ENCODE measurements at places on chromosomes 4 and X.

- no peak for DNase-seq
These were observed 10.7 kb downstream of the GPRIN3 start for GRCh38 chr4:89296896-89297295.

DNA sequence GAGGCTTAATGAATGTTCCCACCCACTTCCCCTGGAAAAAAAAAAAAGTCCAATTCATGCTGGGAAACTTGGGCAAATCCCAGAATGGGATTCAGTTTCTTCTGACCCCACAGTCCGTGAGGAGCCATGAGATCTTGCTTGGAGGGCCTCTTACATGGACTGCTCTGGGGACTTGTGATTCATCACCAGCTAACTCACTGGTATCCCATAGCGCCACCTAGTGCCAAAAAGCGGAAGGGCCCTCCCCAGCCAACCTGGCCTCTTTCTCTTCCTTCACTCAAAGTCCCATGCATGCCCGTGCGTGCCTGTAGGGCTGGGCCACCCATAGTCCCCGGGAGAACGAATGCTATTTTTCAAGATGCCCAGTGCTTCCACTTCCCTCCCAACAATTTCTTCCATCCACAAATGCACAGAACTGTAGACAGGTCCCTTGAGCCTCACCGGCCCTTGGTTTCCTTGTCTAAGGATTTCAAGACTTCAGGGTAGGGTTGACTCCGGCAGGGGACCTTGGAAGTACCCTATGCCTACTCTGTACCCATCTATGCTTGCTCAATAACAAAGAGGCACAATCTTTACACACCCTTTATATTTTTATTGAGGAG, 5.1 kb downstream of the RTL5 start:
- peak; percentile 45 for DNase-seq

DNA sequence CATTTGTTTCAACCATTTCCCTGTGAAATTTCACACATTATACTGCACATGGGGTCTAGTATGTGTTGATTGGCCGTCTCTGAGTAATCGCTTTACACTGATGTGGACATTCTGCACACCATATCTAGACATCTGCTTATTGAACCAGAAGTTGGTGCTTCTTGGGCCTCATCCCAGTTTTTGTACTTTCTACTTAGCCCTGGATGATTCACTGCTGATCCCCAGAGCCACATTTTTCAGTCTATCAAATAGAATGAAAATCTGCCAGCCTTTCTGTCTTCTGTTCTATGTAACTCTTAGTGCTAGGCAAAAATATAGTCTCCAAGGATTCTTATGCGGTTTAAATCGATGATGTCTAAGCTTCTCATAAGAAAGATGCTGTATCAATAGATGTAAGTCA, 40.5 kb upstream of the RELL1 start:
- DNase-seq: no peak

DNA sequence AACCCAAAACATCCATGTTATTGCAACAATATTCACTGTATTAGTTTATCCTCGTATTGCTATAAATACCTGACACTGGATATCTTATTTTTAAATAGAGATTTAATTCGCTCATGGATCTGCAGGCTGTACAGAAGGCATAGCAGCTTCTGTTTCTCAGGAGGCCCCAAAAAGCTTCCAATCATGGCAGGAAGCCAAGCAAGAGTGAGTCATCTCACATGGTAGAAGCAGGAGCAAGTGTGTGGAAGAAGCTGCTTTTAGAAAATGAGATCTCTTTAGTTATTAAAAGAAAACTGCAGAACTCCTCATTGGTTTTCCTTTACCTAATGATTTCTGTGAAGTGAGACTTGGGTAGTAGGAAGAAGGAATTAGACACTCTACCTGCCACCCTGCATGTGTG, 16.4 kb downstream of the ZNF732 start:
- no peak for DNase-seq

- DNase-seq: no peak
These were observed 472.4 kb upstream of the NWD2 start for GRCh38 chr4:36772154-36772516.

GRCh38 chr4:23373261-23373660, 516.6 kb downstream of the PPARGC1A start:
- DNase-seq: no peak

GRCh38 chr4:143335979-143336780, 496 bp upstream of the GAB1 start:
- DNase-seq: no peak

- no peak for DNase-seq
These were observed 89.5 kb downstream of the AASDH start for GRCh38 chr4:56297776-56298175.

DNA sequence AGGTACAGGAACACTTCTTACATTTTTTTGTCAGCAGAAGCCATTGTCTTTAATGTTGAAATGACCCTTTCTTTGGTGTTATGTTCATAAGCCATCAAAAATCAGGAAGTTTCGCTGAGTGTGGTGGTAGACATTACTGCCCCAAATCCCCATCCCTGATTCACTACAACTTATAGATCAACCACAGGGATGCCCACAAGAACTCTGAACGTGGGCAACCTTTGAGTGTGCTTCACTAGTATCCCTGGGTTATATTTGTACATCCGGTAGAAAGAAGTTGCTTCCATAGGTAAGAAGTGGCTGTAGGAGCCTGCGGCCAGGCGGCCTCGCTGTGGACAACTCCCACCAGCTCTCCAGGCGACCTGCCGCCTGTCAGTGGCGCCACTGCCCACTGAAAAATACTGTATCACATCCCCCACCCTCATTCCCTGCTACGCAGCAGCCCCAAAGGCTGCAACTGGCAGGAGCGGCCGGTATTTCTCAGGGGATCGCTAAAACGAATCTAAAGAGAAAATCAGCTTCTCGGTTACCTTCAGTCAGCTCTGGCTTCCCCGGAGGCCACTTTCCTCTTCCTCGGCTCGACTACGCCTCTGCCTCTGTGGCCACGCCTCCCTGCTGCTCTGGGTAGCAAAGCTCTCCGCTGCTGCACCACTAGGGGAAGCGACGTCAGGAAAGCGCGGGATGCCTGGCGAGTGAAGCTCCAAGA, 13.9 kb upstream of the ETDC start:
- DNase-seq: no peak

- no peak for DNase-seq
These were observed 13.1 kb downstream of the TAB3 start for GRCh38 chrX:30875957-30876356.

DNA sequence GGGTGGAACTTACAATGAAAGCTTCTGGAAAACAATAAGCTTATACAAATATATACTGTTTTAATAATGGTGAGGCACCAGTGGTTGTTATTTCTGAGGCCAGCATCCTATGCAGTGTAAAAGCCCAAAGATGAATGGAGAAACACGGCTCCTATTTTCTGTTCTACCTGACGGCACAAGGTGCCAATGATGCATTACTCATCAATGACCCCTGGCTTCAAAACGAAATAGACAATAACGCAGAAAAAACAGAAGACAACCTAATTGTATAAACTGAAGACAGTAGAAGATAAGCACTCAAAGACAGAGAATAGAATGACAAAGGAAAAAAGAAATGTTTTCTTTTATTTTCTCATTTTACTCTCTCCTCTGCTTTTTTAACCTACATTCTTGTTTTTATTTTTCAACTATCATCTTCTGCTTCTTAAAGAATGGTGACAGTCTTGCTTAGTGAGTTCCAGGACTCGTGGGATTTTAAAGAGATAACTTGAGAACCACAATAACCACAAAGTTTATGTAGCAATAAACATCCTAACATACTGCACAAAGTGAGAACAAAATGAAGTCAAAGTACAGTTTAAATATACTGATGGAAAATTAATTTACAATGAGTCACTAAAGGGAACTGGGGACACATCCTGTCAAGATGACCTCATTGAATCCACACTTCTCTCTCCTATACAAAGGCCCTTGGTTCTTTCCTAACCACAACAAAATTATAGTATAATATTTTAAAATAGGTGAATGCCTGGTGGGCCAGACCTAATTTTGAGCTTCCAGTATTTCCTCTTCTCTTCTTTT, 169.8 kb downstream of the BTC start:
- peak; percentile 93 for DNase-seq

DNA sequence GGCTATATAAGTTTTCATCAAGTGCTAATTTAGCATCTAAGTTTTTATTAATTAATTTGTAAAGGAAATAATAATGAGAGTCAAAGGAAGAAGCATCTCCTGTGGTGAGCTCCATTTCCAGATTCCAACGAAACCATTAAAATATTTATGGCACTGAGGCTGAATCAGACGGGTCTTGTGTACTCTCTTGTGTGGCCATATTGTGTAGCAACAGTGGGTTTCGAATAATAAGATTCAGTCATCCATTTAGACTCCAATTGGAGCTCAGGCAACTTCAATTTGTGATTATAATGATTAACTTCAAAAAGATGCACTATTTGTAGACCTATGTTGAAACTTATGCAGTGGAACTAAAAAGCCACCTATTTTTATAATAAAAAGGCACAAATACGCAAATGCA, 82.4 kb downstream of the SNCA start:
- DNase-seq: no peak

DNA sequence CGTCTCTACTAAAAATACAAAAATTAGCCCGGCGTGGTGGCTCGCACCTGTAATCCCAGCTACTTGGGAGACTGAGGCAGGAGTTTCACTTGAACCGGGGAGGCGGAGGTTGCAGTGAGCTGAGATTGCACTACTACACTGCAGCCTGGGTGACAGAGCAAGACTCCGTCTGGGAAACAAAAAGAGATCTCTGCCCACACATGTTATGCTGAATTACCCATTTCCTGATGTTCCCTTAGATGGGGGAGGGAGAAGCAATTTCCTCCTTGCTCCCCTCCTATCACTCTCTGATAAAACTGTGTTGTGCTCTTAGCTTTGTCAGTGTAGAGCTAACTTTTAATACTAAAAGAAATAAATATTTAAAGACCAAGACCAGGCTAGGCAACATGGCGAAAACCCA, 102.5 kb downstream of the LARP7 start:
- DNase-seq: no peak

GRCh38 chrX:49270249-49270921, 792 bp downstream of the PPP1R3F start:
- DNase-seq: no peak

DNA sequence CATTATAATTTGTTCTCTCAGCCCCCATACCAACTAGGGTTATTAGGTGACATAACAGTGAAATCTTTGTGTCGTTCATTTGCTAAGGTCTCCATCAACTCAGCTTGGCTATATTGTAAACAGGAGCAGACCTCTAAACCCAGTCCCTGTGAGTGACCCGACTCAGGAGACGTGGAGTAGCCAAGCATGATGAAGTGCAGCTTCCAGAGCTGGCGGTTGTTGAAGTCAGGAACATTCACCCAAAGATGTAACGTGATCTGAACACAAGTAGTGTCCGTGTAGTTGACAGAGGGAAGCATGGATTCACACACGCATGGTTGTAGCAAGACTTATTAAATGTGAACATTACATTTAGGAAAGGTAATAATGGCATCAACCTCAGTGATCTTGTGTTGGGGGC, 102.3 kb downstream of the FAM193A start:
- DNase-seq: no peak

DNA sequence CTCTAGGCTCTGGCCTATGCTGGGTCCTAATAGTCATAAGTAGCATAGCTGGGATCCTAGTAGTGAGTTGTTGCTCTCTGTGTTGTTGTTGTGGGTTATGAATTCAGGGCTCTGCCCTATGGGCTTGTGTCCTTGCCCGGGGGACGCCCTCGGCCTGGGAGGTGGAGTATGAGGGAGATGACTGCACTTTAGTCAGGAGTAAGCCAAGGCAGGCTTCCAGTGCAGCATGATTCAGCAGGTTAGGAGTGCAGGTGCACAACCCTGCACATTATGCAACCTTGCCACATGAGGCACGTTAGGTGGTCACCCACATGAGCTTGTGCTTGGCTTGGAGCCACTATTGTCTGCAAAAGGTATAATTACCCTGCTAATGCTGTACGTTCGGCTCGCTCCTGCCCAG, 58.4 kb upstream of the CCDC149 start:
- DNase-seq: no peak

DNA sequence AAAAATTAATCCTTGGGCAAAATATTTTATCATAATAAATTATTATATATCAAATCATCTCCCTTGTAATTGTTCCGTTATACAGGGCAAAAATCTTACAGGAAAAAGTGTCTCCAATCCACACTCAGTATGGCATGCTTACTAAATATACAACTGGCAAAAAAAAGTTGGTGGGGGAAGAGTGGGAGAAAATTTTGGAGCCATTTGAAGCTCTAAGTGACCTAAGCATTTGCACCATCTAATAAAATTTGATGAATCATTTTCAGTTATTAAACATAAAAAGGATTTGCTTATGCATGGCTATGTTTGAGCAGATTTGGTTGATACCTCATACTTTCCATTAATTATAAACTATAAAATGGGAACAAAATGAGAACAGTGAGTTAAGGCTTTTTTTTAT, 68.1 kb upstream of the FAM9C start:
- DNase-seq: no peak

GRCh38 chrX:47749185-47749967, 87.3 kb upstream of the ZNF81 start:
- DNase-seq: no peak

DNA sequence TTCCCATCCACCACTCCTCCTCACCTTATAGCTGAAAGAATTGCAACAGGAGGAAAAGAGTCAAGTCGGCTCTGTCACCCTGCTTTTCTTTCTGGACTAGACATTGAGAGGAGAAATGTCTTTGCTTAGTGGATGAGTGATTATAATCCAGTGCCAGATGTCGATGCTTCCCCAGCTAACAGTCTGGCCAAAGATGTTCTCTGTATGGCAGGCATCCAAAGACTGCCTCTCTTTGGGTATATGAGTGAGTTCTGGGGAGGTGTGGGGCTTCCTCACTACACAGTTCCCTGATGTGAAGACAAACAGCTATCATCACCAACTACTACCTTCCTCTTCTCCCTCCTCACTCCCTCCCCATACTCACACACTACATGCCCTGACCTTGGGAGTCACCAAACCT, 90.9 kb downstream of the COMMD8 start:
- no peak for DNase-seq

DNA sequence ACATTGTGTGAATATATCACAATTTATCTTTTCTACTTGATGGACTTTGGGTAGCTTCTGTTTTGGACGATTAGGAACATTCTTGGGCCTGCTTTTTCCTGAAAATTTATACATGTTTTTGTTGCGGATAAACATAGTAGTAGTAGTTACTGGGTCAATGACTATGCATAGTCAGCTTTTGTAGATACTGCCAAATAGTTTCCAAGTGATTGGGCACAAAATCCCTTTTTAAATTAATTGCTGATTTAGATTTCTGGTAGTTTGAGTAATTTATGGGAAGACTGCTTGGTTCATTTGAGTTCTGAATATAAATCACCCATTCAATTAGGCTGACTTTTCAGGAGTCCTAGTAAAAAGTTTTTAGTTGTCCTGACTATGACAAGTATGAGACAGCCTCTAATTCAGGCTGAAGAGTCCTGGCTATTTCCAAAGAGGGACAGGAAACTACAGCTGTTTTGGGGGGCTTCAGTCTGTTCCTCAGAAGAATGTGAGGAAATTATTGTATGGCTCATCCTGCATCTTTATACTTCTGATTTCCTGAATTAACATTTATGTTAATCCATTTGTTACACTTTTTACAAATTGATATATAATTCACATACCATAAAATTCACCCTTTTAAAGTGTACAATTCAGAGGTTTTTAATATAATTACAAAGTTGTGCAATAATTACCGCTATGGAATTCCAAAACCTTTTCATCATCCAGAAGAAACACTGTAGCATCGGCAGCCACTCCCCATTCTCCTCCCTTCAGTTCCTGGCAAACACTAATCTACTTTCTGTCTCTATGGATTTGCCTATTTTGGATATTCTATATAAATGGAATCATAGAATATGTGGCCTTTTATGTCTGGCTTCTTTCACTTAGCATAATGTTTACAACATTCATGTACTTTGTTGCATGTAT, 14.2 kb downstream of the LRP2BP start:
- DNase-seq: no peak
